ENCODE measurements at places on chromosomes 12 and 14.
A peak's percentile ranks its signal among the peaks of the same experiment; 100 is the strongest.

- DNase-seq, result no peak
These were observed 32.1 kb downstream of the EMP1 start for GRCh38 chr12:13228579-13228978.

DNA sequence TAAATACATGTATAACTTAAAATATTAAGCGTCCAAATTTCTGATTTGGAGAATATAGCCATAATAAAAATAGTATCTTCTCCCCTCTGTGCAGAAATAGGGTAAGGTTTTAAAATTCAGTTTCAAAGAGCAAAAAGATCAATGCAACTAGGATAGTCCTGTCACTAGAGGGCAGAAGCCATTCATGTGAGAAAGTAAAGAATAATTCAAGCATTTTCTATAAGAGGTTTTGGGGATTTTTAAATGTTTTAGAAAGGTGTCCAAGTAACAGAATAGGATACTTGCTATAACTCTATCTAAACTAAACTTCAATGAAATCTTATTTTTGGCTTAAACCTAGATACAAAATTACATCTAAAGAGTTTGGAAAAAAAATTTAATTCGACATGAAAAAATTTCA, 50.3 kb downstream of the ADAMTS20 start:
- DNase-seq, result no peak

DNA sequence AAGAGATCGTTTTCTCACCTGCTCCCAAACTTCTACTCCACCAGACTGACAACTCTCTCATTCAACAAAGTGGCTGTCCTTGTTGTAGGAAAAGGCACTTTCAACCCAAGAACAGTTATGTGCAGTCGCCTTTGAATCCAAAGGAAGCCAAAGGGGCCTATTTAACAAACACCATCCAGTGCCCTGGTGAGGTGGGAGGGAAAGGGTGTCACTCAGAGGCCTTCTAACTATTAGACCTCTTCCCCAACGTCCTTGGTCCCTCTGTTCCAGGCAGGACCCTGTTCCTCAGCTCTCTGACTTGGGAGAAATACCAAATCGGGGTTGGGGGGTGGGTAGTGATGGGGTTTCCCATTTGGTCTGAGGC, 3.2 kb downstream of the SIX4 start:
- no peak for DNase-seq

DNA sequence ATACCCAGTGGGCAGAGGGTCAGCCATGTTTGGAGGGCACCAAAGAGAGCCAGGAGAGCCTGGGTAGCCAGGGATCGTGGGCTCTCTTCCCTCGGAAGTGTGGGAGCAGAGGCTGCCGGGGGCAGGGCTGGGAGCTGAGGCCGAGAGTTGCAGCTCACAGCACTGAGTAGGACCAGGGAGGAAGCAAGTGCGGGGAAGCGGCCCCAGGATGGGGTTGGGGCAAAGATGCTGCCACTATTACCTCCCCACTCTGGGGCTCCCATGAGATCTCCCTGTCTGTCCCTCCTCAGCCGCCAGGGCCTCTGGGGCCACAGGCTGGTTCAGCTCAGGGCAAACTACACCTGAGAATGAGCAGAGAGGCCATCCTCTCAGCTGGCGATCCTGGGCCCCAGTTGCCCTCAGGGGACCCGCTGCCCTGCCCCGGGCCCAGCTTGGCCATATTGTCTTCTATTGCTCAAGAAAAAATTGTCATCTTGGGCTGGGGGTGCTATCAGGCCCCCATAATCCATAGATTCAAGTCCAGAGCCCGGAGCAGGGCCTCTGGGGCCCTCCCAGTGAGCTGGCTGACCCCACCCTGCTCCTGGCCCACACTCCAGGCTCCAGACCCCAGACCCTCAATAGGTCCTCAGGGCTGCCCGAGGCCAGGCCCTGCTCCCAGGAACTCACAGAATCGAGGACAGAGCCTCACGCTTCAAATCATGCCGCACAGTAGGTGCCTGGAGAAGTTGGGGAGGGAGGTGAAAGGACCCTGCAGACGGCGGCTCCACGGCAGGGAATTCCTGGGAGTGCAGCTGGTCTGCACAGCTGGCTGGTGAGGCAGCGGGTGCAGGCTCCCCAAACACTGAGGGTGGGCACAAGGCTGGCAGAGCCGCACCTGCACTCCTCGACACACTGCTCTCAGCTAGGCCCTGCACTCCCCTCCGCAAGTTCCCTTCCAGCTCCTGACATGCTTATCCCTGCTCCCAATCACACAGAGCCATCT, 20.5 kb upstream of the DIO3 start:
- no peak for DNase-seq

- peak; percentile 48 for DNase-seq
These were observed 593 bp downstream of the PIP4P1 start for GRCh38 chr14:20460458-20461224.

DNA sequence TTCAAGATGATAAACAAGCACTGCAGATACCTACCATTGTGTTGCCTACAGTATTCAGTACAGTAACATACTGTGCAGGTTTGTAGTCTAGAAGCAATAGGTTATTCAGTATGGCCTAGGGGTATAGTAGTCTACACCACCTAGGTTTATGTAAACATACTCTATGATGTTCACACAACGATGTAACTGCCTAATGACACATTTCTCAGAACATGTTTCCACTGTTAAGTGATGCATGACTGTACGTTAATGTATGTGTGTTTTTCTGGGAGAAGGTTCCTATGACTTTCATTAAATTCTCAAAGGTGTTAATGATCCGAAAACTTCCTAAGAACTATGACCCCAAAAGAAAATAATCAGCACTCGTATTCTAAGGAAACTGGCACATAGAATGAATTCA, 20.9 kb upstream of the CALM1 start:
- no peak for DNase-seq

DNA sequence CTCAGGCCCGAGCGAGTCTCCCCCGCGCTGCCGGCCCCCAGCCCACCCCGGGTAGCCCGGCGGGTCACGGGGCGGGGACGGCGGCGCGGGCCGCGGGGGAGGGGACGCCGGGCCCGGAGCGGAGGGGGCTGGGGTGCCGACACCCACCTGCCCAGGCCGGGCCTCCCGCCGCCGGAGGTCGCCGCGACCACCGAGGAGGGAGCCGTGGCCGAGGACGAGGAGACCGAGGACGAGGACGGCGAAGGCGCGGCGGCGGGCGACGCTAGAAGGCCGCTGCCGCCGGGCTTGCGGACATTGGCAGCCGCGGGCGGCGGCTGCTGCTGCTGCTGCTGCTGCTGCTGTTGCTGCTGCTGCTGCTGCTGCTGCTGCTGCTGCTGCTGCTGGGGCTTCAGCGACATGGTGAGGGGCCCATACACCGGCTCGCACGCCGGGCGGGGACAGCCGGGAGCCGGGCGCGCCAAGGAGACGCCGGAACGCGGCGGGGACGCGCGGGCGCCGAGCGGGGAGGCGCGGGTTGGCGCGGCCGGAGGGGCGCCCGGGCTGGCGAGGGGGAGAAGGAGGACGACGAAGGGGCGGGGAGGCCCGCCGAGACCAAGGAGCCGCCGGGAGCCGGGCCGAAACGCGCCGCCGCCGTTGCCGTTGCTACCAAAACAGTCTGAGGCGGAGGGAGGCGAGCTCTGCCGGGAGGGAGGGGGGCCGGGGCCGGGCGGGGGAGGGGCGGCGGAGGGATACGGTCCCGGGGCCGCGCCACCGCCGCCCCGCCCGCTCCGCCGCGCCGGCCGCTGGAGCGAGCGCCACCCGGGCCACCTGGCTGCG, at the start of gene ATXN2:
Gene ATXN2 (minus strand): TSS at position 679 of the 816 bp plus-strand sequence. CDS start 281 bp downstream, at position 398.
- DNase-seq, result peak; percentile 74

DNA sequence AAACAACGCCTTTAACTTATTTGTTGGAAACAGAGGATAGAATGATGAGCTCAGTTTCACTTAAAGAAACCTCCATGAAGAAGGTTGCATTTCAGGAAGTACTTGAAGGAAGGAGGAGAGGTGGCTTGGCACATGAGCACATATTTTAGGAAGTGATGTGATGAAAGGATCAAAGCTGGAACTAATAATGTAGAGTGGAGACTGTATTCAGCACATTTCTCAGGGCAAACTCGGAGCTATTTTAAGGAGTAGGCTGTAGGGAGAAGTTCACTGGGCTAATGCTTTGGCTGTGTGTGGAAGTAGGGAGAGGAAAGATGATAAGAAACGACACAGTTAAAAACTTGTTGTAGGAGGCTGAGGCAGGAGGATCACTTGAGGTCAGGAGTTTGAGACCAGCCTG, 272.8 kb downstream of the AKAP6 start:
- DNase-seq, result no peak

- no peak for DNase-seq
These were observed 61.2 kb downstream of the ESR2 start for GRCh38 chr14:64232944-64233343.

DNA sequence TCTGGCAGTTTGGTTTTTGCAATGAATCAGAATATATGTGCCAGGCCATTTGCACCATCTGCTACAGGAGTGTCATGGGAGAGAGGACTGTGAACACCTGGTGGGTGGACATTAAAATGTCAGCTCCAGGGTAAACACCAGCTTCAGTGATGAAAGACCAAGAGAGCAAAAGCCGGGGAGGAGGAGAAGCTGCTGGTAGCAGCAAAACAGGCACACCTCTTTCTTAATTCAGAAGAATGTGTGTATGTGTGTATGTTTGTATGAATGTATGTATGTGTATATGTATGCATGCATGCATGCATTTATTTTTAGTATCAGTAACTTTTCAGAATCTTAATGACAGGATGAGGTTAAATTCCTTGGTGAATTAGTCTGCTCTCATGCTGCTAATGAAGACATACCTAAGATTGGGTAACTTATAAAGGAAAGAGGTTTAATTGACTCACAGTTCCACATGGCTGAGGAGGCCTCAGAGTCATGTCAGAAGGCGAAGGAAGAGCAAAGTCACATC, 357.4 kb upstream of the PRICKLE1 start:
- DNase-seq, result no peak

DNA sequence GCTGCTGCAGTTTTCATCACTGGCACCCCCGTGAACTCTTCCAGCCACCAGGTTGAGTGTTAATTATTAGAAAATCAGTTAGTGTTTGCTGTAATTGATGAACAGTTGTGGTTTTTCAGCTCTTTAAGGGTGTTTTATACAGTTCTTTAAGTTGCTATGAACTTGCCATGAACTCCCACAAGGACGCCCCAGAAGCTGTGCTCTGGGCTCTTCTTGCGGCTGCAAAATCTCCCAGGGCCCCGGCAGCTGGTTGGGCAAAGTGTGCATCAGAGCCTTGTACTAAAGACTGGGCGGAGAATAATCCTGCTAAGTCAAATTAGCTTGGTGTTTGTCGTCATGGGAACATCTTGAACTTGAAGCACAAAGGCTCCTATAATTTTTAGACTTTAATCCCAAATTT, 82.2 kb downstream of the EML1 start:
- no peak for DNase-seq

DNA sequence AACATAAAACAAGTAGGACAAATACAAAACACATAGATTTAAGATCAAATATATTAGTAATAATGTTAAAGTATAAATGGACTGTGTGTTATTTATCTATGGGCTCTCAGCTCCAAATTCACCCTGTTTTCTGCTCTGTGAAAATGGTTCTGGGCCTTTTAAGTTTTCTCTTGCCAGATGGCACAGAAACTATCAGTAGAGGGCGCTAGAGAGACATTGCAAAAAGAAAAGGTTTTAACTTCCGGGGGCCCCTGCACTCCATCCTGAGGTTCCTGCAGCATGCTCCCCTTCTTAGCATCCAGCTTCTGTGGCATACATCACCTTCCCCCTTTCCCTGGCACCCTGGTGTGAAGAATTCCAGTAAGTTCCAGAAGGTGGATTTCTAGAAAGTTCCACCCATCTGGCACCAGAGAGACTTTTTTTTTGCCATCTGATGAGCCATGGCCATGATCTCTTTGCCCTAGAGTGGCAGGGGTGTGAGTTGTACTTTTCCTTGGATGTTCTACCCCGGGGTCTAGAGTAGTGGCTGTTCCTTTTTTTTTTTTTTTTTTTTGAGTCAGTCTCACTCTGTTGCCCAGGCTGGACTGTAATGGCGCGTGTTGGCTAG, 29.3 kb downstream of the ZCRB1 start:
- DNase-seq, result no peak

- no peak for DNase-seq
These were observed 1.4 kb upstream of the STON2 start for GRCh38 chr14:81401420-81402122.

GRCh38 chr12:53292426-53292825, 2.9 kb upstream of the PFDN5 start:
- no peak for DNase-seq

DNA sequence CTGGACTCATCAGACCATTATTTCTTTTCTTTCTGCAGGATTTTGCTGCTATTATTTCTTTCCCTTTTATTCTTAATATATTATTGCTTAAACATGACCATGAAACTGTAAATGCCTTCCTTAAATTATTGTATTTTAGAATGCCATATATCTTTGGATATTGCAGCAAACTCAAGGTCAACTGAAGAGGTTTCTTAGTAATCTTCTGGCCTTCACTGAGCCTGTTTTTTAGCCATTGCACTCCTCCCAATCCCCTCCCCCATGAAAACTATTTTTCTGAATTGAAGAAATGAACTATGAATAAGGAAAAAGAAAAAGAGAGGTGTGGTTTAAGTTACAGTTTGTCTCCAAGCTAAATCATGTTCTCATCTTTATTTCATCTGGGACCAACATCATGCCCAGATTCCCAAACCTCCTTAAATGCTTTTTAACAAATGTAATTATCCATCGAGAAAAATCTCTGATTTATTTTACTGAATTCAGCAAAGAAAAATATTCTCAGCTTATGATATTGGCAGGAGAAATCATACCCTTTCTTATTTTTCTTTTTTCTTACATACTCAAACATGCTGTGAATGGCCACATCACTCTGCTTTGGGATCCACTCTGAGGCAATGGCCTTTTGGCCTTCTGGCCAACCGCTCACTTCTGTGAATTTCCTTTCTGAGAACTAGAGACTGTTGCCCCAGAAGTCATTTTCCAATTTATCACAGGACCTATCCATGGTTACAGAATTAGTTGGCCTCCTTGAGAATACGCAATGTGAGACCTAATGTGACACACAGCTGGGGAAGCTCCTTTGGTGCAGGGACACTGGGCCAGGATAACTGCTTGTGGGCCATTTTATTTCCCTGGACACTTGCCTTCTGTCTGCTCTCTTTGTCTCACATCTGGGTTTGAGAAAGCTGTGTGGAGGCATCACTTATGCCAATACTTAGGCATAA, 50.9 kb downstream of the IGF1 start:
- no peak for DNase-seq

DNA sequence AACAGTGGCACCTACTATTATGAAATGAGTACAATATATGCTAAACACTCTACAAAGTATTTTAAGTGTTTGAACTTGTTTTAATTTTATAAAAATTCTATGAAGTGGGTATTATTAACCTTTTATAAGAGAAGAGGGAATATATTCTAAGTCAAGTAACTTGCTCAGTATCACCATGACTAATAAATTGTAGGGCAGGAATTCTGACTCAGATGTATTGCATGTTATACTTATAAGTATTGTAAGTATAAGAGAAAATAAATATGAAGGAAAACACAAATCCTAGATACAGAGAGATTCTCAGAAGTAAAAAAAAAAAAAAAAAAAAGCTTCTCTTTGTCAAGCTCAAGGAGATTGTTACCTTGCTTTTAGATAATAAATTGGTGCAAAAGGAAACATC, 893.2 kb downstream of the SLC16A7 start:
- DNase-seq, result no peak

GRCh38 chr12:102797528-102797927, 119.5 kb downstream of the PAH start:
- no peak for DNase-seq

- peak; percentile 78 for DNase-seq
These were observed at the start of gene ENO2 for GRCh38 chr12:6914246-6914946. Gene ENO2 (plus strand): TSS chr12:6914580. CDS start chr12:6915833, 1,253 bp downstream.
